Stimulated activated CD8-positive, alpha-beta memory T cell treated with anti-CD3 and anti-CD28 coated beads, Interleukin-4, amount 100 ng/mL, for 1 hour (primary cell): ENCODE measurements at places on chromosomes 3 and 15.

- DNase-seq = no peak
Observed at GRCh38 chr3:104642827-104643226, 723.9 kb upstream of the ALCAM start.

DNA sequence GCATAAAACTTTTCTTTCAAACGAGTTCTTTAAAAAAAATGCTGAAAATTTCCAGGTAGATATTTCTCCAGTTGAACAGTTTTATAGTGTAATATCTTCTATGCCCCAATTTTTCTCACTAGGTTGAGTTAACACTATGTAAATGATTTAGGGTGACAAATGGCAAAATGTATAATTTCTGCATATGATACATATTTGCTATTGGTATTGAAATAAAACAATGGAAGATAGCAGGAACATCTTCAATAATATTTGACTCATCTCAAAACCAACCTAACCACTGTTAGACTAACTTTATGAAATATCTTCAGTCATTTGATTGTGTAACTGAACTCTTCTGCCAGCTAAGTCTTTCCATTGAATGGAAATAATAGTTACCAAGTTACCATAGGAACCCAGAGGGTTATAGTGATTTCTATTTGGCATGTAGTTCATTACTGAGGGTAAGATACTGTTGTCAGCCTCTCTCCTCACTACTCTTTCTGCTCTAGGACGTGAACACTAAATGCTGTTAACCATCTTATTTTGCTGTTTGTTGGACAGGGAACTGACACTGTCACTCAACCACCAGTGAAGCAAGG, 824.7 kb upstream of the NECTIN3 start:
- no peak for DNase-seq

DNA sequence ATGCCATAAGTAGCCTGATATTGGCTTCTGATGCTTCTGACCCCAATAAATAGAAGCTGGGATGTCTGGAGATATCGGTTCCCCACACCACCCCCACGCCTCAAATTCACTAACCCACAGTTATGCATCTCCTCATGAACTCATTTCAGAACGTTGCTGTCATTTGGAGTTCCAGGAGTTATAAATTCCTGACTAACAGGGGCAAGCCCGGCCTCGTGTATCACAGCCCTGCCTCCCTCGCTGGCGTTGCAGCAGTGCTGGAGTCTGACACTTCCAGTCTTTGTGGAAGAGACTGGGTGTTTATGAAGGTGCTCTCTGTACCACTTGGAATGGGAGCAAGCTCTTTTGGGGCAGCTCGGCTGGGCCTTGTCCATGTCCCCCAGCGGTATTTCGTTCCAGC, 101.0 kb downstream of the ANP32A start:
- no peak for DNase-seq

- no peak for DNase-seq
Observed at GRCh38 chr3:182787302-182788036, 5.8 kb upstream of the ATP11B start.

GRCh38 chr3:31132132-31132769, 237.8 kb upstream of the GADL1 start:
- DNase-seq = no peak

- DNase-seq = no peak
Observed at GRCh38 chr3:9028134-9028533, 64.9 kb upstream of the RAD18 start.

- DNase-seq = no peak
Observed at GRCh38 chr3:35757991-35758757, 118.8 kb downstream of the ARPP21 start.

DNA sequence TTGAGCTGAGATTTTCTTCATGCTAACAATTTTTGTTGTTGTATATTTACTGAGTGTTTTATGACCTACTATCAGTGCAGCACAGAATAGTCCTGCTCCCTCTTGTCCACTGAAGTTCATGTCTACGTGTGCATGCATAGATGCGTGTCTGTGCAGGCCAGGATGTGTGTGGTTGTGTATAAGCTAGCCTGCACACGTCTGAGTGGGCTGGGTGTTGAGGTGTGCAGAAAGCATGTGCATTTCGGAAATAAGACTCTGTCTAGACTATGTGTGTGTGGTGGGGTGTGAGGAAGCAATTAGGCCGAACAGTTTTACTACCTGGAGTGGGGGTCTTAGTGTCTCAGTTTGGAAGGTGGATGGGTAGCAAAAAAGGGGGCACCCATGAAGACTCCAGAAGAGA, 39.2 kb downstream of the ATP2B2 start:
- no peak for DNase-seq

GRCh38 chr3:62686503-62687294, 188.5 kb downstream of the CADPS start:
- no peak for DNase-seq

- DNase-seq = no peak
Observed at GRCh38 chr3:127367593-127367992, 79.7 kb upstream of the PRR20G start.
